ENCODE measurements at places on chromosomes 1 and 21.
A peak's percentile ranks its signal among the peaks of the same experiment; 100 is the strongest.

- no peak for DNase-seq
Observed at GRCh38 chr21:23131177-23131576, 2133.0 kb downstream of the NCAM2 start.

- DNase-seq, result no peak
Observed at GRCh38 chr1:155083865-155084721, 5.5 kb downstream of the EFNA3 start.

GRCh38 chr1:43979528-43980254 is 681 bp downstream of the B4GALT2 start:
- DNase-seq, result no peak

GRCh38 chr1:157162345-157162744 is 24.1 kb upstream of the ETV3 start:
- DNase-seq, result no peak

DNA sequence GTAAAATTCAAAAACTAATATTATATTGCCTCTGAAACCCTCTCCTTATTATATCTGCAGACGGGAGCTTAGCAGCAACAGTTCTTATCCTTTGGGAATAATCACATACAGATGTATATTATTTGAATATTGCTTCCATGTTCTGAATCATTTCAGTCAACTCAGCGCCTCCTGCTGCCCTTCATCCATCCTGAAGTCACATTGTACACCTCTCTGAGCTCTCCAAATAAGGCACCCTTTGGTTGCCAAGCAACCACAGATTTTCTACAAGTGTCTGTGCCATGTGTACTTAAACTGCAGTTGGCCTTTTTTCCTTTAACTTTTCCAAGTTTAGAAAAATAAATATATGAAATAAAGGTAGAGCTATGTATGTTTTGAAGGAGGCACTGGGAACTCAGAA is 384.3 kb downstream of the LRRIQ3 start:
- DNase-seq, result no peak

- DNase-seq, result no peak
Observed at GRCh38 chr1:27106561-27107323, 48.2 kb downstream of the SLC9A1 start.

- no peak for DNase-seq
Observed at GRCh38 chr1:176989754-176990153, 174.8 kb downstream of the ASTN1 start.

DNA sequence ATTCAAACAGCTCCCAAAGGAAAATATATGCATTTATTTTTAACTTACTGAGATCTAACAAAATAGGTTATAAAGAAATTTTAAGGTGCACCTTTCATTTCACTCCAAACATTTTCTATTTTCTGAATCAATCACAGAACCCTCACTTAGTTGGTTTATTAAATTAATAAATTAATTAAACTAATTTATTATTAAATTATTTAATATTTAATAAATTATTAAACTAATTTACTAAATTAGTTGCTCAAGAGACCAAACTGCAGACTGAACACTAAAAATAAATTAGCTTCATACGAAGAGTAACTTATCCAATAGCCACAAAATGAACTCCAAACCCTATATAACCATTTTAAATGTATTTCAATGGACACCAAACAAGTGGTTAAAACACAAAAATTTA is 68.0 kb downstream of the PRPF38A start:
- DNase-seq, result no peak

- no peak for DNase-seq
Observed at GRCh38 chr1:82044111-82044510, 243.4 kb downstream of the ADGRL2 start.

DNA sequence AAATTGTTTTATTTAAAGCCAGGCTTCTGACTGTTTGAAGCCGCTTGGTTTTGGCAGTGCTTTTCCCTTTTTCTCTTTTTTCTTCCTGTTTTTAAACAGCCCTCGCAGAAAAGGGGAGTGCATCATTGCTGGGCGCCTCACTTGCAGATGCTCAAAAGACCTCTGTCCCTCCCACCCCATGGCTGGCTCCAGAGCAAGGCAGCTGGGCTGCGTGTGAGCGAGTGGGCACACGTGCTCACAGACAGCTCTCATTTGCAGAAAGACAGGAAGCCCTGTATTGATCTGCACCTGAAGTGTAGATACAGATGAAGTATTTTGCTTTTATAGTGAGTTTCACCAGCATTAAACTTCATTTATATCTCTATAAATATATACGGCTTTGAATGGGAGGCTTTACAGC is 8.8 kb downstream of the TNR start:
- no peak for DNase-seq

- no peak for DNase-seq
Observed at GRCh38 chr1:14296795-14297194, 301.7 kb upstream of the KAZN start.

GRCh38 chr21:45161038-45161945 is 86.9 kb downstream of the ADARB1 start:
- DNase-seq, result no peak

DNA sequence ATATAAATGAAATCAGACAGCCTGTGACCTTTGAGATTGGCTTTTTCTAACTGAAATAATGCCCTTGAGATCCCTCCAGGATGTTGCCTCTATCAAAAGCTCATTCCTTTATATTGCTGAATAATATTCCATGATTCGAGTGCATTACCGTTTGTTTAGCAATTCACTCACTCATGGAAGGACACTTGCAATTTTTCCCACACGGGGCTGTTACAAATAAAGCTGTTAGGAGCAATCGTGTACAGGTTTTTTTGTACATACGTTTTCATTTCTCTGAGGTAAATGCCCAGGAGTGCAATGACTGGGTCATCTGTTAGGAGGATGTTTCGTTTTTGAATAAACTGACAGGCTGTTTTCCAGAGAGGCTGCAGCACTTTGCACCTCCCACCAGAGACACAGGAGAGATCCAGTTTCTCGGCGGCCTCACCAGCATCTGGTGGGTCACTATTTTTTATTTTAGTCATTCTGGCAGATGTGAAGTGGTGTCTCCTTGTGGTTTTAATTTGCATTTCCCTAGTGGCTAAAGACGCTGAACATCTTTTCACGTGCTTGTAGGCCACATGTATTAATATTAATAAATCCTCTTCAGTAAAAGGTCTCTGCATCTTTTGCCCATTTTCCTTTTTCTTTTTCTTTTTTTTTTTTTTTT is 11.0 kb downstream of the PRDM15 start:
- no peak for DNase-seq

DNA sequence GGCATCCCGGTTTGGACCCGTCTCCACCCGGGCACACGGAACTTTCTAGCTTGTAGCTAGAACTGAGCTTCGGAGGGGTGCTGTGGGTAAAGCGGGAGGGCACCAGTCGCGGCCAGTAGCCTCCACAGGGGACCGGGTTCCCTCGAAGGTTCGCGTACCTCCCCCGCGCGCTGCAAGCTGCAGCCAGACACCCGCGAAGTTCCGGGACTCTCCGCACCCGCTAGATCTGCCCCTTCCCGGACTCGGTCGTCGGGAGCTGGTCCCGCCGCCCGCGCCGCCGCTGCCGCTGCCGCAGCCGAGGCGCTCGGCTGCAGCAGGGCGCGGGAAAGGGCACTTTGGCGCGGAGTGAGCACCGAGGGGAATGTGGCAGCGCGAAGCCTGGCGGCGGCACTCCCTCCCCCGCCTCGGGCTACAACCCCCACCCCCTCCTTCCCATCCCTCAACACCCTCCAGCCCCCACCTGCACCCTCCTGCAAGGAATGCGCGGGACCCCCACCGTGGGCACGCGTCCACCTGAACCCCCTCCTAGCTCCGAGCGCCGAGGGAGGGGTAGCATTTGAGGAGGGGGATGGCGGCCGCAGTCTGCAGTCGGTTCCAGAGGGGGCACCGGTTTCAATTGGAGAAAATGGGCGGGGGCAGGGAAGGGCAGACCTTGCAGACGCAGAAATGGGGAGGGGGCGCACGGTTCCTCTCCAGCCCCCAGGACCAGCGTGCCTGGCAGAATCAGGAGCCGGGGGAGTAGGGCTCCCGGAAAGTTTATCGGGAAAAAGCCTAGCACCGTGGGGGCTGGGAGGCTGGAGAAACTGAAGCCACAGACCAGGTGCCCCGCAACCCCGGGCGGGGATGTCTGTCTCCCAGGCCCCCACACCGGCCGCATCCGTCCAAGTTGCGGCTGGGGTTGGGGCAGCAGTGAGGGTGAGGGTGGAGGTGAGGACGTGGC is 968 bp downstream of the CSMD2 start:
- no peak for DNase-seq

DNA sequence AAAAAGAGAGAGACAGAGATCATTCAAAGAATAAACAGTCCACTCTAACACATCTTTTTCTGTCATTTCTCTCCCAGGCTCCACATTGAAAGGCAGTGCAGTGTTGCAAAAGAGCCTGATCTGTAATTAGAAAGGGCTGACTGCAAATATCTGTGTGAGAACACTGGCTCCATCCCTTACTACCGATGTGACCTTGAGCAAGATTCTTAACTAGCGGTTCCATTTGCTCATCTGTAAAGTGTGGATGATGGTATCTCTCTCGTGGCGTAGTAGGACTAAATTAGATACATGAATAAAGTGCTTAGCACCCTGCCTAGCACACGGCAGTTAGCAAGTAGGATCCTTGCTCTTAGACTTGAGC is 26.9 kb upstream of the SLC44A3 start:
- DNase-seq, result peak; percentile 55

DNA sequence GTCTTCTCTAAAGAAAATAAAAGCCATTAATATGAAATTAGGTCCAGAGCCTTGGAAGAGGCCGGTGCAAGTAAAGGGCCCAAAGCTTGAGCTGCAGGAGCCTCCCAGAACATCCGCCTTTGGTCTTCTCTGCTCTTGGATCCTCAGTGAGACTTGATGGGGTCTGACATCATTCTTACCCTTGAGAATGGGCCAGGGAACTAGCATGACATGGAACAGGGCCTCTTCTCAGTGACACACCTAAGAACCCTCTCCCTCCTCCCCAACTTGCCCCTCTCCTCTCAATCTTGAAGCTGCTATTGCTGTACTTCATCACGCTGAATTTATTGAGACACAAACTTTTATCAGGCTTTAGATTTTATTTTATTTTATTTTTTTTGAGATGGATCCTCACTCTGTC is 40.3 kb upstream of the SRSF10 start:
- DNase-seq, result no peak

DNA sequence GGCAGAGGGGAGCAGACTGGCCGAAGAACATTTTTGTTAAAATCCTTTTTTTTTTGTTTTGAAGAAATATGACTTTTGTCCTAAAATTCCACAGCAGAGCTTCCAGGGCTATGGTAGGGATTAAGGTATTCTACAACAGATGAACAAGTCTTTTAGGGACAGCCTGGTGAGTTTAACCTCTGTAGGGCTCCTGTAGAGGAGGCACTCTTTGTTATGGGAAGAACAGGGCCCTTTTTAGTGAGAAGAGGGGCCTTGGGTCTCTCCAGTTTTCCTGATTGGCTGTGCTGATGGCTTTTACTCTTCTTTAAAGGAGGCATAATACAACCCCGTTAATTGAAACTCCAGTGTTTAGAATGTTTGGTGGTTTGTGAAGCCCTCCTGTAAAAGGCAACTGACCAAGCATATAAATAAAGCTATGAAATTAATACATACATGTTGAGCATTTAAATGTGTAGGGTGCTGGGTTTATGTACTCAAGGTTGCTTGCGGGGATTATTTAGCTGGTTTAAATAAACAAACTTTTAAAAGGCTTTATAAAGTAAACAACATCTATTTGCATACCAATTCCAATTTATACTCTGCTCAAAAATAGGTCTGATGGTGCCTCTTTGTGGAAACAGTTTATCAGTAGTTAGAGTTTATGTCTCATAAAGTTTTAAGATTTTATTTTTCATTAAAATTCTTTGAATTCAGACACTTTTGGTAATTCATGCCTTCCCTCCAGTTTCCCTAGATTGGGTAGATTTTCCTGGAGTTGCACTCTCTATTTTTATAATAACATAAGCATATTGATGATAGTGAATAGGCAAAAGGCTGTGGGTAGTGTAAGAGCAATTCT is 46.5 kb downstream of the PBX1 start:
- no peak for DNase-seq

DNA sequence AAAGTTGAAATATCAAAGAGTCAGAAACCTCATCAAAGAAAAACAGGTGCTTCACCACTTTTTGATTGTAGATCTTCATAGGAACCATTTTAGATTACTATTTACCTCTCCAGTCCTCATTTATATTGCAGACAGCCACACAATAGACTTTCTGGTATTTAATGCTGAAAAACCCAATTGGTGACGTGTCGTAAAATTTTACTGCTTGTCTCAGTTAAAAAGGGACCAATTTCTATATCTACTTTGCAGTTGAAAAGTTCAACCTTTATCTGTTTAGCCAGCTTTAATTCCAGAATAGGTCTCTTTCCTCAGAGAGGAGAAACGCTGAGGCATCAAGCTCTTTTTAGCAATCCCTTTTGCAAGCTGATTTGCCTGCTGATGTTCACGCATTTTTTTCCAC is 1722.4 kb downstream of the PLA2G4A start:
- DNase-seq, result no peak

DNA sequence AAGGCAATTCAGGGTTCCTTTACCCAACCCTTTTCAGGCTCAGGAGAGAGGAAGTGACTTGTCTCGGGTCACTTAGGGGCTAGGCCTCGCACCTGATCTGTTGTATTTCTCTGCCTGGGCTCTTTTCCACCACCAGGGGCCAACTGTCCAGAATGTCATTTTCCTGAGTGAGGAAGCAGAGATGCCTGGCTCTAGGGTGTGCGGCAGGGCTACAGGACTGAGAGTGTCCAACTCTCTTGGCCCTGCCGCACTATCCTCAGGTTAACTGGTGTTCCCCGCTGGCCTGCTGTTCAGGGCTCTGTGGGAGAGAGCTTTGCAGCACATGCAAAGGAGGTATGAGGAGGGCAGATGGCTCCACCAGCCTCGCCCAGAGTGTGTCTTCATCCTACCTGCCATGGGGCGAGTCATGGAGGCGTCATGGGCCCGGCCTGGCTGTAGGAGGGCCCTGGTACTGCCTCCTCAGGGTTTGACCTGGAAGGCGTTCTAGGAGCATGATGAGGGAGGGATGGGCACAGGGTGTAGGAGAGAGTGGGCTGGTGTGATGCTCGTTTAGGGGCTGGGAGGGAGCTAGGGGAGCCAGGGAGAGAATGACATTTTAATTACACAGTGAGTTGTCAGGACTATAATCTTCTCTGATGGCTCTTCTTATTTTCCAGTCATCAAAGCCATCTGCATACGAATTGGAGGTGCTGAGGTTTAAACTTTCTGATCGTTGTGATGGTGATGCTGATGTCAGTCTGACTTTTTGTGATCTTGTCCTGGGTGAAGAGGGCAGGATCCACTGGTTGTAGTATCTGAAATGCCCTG is 128.3 kb downstream of the NOS1AP start:
- no peak for DNase-seq

DNA sequence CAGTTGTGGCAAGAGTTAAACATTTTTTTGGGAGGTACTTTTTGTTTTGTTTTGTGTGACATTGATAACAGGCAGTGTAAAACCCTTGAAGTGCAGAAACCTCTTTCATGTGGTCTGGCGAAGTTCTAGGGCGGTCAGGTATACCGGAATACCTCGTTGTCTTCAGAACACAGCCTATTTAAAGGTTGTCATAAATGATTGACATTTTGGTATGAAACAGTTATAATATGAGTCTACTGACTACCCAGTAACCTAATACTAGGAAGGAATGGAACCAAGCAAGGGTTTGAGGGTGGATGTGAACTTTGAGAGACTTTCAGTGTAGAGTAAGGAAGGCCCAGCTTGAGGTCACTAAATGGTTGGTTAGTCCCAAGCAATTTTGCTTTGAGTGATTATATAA is 40.5 kb downstream of the PATJ start:
- DNase-seq, result no peak
